Stimulated activated CD8-positive, alpha-beta memory T cell treated with anti-CD3 and anti-CD28 coated beads, Interleukin-2, amount 100 ng/mL, for 1 hour (primary cell): ENCODE measurements at places on chromosomes 4 and X.
A peak's percentile ranks its signal among the peaks of the same experiment; 100 is the strongest.

- DNase-seq, result no peak
Measured at GRCh38 chrX:123960956-123961267, 594 bp upstream of the STAG2 start.

DNA sequence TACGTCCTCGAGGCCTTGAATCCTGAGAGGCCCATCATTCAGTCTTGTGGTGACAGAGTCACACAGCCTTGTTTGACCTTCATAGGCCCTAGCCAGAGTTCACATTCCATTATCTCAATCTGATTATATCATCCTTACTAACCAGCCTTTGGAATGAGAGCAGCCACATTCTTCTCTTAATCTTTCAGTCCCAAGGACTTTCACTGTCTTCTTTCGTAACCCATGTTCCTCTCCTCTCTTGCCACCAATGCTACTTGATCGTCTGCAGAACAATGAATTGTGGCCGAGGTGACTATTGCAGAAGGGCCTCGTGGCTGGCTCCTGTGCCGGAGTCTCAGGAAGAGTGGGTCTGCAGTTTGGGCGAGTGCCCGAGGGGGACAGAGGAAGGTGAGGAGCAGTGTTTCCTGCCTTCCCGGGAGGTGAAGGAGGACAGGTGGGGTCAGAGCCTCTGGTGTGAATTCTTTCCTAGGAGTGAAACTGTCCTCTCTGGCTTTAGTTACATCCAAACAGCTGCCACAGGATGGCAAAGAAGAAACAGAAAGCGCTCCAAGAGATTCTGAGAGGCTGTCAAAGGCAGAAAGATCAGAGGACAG, 94.6 kb downstream of the LIMCH1 start:
- DNase-seq, result no peak

DNA sequence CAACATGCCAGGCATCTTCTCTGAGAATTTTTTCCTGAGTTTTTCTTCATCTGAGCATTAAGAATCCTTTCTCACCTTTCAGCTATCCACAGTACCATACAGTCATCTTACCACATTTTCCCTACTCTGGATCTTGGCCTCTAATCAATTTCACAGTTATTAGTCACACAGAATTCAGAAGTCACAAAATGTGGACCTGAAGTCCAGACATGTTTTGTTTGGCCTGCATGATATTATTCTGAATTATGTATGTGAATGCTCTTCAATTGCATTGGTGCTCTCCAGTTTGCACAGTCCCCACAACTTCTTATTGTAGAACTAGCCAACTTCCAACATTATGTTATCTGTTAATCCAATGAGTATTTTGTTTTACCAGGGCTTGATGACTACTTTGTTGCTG, 102.3 kb upstream of the GRIA3 start:
- DNase-seq, result no peak

GRCh38 chr4:27316176-27316575, 455.5 kb downstream of the STIM2 start:
- no peak for DNase-seq

DNA sequence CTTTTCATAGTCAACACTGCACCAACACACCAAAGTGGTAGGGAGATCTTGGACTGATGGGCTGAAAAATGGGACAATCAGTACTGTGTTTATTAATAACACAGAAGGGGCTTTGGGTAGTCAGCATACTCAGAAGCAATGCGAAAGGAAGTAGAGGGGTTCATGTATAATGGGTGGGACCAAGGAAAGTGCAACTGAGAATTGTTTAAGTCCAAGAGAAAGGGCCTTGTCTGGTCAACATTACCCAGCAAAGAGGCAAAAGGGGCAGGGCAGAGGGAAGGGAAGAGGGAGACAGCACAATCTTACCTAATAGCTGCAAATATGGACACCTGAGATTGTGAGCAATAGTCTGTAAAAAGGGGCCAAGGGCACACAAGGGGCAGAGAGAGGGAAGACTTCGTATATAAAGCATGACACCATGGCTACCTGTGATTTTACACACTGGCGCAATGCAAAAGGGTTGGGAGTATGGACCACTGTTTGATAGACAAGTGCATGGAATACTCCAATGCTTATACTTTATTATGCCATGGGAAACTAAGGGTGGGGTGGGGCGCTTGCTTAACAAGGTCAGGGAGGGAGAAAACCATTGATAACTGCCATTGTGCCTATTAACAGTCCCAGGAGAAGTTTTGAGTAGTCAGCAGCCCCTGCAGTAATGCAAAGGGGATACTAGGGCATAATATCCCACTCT, 279.7 kb downstream of the CHIC1 start:
- DNase-seq, result no peak

DNA sequence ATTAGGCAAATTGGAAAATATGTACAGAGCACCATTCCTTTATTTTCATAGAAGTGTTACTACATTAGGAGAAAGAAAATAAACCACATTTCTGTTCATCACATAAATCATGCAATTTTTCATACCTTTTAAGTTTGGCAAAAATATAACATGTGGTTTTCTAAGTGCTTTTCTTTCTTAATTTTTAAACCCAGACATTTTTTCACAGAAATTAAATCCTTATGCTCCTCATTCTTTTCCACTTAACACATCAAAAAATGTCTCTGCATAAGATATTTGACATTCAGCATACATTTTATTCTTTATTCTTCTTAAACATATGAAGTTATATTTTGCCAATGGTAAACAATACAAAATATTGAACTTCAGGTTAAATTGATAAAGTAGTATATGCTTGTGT, 826.6 kb upstream of the SLIT2 start:
- no peak for DNase-seq

DNA sequence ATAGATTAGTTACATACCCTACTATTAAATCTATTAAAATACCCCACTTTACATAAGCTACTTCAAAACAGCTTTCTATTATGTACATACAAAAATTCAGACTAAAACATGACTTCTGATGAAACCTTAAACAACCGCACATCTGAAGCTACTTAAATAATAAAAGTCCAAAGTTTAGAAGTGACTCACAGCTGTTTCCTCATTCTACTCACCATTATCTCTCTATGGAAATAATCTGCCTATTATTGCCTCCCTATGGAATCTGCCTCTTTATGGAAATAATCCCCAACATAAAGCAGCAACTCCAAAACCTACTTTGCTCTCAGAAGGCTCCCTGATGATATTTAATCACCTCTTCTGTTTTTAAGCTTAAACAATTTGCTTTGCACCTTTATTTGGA, 15.7 kb upstream of the BANK1 start:
- no peak for DNase-seq

DNA sequence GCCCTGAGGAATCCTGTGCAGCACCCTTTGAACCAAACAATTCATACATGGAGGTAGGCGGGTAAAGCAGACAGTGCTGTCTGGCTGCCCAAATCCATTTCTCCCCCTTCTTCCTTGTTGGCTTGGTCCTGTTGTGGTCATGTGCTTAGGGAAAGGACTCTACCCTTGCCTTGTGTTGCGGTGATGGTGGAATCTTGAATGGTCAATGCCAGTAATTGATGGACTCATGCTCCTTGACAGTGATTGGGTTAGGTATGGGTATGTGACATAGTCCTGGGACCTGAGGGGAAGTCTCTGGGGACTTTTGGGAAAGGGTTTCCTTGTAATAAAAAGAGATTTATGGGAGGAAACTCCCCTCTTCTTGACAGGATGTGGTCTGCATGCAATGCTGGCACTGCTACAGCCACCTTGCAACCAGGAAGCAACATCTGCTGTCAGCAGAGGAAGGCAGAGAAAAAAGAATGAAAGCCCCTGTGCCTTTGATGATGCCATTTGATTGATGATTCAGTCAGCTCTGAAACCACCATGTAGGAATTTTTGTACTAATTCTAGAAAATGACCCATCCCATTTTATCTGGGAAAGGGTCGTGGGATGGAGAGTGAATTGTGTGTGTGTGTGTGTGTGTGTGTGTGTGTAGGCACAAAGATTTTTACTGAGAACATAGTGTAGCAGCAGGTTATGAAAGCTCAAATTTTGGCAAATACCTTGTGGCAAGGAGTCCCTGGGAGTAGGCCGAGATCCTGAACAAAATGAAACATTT, 30.0 kb upstream of the HUWE1 start:
- DNase-seq, result peak; percentile 14

DNA sequence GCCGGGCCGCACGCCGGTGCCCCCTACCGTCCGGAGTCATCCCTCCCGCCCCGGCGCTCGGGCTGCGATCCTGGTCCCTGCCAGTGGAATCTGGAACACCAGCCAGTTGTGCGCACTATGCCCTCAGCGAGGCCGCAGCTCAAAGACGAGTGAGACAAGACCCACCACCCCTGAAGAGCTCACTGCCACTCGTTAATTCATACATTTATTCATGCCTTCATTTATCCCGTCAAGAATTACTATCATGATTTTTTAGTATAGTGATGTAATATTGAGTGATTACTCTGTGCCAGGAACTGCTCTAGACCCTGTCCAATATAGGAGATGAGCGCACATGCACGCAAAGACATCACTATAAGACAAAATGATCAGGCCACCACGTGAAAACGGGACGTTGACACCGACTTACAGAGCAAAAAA, 247 bp upstream of the PPA2 start:
- no peak for DNase-seq
